ENCODE measurements at places on chromosomes 5 and 9. TPM values are rescaled to one million over a fixed set of nuclear protein-coding genes. Genes with fewer than 3 reads are reported as not detected.

DNA sequence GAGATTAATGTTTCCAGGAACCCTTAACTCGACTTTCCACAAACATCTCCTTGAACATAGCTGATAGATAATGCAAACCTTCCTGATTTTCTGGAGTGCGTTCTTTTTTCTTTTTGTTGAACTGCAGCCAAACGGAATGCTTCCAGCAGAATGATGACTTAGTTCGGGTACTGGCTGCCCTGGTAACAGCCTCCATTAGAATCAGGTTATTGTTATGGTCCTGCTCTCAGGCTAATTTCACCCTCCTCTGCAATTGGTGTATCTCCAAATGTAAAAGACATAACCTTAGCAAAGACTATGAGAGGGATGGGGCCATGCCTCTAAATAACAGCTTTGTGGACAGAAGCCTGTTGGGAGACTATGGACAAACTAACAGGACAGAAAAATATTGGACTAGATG, 116.5 kb downstream of the PDE4D start:
- no peak for DNase-seq

The CDH9 gene
- total RNA-seq = 6.5 TPM

The PCDH1 gene
- 9.9 TPM for total RNA-seq

The ZNF169 gene
- 5.5 TPM for total RNA-seq

All from umbilical cord (tissue), 2 donors.